ENCODE measurements at places on chromosomes 5 and 9.

DNA sequence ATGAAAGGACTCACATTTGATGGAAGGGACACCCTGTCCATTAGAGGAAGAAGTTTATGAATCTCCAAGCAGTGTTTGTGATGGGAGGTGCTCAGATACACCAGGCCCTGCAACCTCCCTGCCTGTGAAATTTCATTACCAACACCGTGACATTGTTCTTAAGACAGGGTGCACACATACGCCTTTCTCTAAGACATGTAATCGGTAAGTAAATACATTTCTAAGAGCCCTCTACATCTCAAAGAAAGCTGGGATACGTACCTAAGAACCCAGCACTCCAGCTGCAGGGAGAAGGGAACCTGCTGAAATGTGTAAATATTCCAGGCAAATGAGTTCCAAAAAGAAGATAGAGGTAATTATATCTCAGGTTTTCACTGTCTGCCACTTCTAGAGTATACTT, 125.0 kb upstream of the APC start:
- DNase-seq = no peak

DNA sequence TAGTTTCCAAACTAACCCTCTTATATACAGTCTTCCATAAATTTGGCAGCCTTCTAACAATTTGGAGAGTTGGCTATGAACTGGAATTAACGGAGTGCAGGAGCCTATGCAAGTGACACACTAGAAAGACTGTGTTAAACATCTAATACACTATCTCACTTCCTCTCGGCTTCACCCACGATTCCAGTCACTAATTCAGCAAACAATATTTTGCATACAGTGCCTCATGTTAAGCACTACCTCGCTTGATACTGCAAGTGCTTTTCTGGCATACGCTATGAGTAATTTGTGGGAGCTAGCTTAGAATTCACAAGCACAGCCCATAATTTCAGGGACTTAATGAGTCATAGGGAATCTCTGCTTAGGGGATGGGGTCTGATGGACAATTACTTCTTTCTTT, 102.5 kb downstream of the ST8SIA4 start:
- no peak for DNase-seq

GRCh38 chr5:88847420-88847819, 35.6 kb downstream of the MEF2C start:
- no peak for DNase-seq

DNA sequence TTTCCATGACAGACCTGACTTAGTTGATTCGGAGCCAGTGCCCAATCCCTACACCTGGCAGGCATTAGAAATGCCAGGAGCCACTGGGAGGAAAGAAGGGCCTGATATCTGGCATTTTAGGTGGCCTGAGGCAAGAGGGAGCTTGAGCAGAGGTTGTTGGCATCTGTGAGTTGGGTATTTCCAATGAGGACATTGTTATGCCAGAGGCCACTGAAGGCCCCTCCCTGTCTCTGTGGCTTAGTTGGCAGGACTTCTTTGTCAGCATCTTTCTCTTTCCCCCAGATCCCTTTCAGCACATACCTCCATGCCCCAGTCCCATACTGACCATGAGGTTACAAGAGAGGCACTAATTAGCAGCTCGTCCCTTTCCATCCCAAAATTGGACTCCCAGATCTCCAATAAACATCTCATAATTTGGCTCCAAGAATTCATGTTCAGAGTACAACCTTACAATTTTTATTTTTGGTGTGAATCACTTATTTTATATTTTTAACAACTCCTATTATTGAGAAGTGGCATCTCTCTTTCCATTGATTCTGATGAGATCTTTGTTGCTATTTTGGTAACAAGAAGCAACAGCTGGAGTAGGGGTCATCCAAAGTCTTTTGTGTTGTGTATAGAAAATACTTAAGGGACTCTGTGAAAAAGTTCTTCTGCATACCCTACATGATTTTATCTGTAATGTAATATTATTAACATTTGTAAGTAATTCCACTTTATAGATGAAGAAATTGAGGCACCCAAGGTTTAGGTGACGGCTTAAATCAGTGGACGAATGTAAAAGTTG, 68.6 kb upstream of the MAP3K1 start:
- DNase-seq = no peak

DNA sequence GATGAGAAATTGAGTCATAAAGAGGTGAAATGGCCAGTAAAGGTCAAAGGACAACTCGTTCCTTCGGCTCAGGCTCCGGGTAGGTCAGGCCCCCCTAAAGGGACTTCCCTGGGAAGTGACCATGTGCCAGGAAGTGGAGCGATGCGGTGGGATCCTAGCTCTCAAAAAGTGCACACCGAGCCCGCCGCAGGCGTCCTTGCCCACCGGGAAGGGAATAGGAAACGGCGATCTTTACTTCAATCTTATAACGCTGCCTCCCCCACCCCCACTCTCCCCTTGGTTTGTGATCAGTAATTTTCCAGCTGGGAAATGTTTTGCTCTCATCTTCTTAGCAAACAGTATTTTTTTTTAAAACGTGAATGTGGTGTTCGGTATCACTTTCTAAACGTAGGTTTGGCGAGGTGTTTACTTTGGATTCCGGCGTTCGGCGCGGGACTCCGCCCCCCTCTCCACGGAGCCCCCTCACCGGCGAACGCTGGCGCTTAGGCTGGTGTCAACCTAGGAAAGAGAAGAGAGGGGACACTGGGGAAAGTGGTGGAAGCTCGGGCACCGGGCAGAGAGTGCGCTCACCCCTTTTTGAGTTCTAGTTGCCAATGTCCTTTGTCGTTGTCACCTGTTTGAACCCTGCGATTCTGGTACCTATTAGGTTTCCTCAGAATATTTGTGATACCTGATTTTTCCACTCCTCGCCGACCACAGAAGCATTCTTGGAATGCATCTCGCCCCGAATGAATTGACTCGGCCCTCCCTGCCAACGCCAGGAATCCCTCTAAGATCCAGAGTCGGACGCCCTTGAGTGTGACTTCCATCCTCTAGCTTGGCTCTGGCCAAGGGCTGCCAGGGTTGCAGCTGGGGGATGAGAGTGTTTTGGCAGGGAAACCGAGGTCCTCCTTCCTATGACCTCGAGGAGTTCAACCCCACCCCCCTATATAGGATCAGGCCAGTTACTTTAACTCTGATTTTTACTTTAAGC, 1.8 kb upstream of the KLF4 start:
- DNase-seq = peak; percentile 47

DNA sequence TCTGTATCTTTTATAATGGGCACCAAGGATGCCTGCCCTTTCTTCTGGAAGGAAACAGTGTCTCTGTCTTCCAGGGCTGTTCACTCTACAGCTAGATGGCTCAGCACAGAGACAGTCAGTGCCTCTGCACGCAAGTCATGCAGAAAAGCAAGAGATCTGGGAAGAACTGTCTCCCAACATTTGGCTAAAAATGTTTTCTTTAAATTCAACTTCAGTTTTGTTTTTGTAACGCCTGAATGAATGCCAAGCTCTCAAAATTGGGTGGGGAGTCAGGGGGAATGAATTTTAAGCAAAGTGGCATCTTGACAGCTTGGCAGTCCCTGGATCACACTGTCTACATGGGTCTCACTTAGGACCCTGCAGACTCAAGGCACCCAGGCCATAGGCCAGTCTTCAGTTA, 12.6 kb downstream of the OLFML2A start:
- DNase-seq = no peak

GRCh38 chr9:112241491-112241890, 66.4 kb upstream of the SUSD1 start:
- no peak for DNase-seq

- DNase-seq = no peak
Observed at GRCh38 chr5:80437326-80437725, 29.5 kb downstream of the ZFYVE16 start.

DNA sequence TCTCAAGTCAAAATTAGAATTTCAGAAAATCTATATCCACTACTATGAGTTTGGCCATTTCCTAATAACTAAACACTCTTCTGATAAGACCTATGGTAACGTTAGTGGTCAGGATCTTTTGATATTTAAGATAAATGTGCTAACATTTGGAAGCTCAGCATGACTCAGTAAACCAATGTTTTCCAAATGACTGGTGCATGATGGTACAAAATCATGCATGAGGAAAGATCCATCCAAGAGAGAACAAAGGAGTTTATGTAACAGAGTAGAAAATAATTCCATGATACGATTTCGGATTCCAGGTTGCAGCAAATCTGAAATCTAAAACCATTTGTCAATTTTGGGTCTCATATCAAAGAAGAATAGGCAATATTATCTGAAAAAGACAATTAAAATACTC, 279.2 kb downstream of the NSG2 start:
- DNase-seq = no peak

DNA sequence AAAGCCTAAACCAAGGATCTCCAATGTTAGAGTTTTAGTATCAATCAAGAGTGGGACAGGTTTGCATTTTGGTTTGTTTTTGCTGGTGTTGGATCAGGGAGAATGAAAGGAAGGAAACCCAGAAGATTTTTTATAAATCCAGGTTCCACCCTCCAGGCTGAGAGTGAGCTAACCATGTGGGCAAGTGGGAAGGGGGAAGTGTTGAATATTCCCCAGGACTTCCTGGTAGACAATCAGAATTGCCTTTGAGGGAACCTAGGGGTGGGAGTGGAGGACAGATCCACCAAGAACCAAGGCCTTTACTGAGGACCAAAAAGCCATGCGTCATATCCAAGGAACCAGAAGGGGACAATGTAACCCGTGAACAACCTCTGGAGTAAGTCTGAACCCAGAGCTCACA, 33.5 kb upstream of the PIK3R1 start:
- DNase-seq = no peak

DNA sequence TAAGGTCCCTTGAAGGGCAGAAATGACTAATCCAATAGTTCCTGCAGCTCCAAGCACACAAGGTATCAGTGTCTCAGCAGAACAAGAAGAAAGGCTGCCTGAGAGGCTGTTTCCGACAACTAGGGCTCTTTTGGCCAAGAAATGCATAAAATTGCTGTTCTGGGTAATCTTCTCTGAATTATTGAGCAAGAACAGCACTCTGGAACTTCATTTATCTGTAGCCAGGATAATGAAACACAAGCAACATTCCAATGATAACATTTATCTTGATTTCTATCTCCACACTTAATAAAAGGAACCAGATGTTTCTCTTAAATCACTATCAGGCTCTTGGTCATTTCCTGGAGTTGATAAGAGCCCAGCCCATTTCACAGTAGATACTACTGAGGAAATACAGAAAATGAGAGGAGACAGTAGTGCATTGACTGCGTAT, 17.0 kb upstream of the AUH start:
- no peak for DNase-seq

Measured in left ventricle myocardium superior (tissue), 1 donor.